ENCODE measurements at places on chromosomes 11 and 22. TPM values are rescaled to one million over a fixed set of nuclear protein-coding genes. Genes with fewer than 3 reads are reported as not detected.

GRCh38 chr11:132030896-132031295 lies 660.5 kb downstream of the NTM start:
- DNase-seq: no peak

GRCh38 chr11:66595245-66595904 lies 2.4 kb downstream of the CCS start:
- DNase-seq: no peak

GRCh38 chr22:39530692-39531331 lies 1.7 kb downstream of the RPS19BP1 start:
- no peak for DNase-seq

- DNase-seq: no peak
Measured at GRCh38 chr11:72230764-72231365, 6.3 kb downstream of the INPPL1 start.

The NOX4 gene
- 7.9 TPM for total RNA-seq

- DNase-seq: no peak
Measured at GRCh38 chr11:2520736-2521035, 75.9 kb downstream of the KCNQ1 start.

The SCGB1C1 gene
- not detected for total RNA-seq

The P4HA3 gene
- 0.17 TPM for total RNA-seq

- no peak for DNase-seq
Measured at GRCh38 chr11:123434911-123435310, 4.8 kb downstream of the GRAMD1B start.

The NUDT22 gene
- total RNA-seq: 48.2 TPM

The KCNJ4 gene
- 2.2 TPM for total RNA-seq

The PIM3 gene
- 19.0 TPM for total RNA-seq

DNA sequence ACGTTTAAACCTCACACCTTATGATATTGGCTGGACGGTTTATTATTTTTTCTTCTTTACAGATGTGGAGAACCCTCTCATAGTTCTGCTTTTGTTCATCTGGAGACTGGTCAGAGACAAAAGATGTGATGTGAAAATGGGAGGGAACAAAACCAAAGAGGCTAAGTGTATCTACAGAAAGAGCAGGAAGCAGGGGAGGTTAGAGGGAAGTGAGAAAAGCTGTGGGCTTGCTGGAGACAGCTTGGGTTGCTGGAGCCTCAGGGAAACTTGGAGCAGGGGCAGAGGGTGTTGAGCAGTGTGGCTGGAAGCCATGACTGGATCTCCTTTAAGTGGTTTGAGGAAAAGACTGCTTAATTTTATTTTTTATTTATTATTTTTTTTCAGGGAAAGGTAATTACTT lies 79.0 kb upstream of the SNX19 start:
- no peak for DNase-seq

The PRG2 gene
- not detected for total RNA-seq

GRCh38 chr11:37280200-37280599 lies 682.2 kb upstream of the RAG2 start:
- no peak for DNase-seq

DNA sequence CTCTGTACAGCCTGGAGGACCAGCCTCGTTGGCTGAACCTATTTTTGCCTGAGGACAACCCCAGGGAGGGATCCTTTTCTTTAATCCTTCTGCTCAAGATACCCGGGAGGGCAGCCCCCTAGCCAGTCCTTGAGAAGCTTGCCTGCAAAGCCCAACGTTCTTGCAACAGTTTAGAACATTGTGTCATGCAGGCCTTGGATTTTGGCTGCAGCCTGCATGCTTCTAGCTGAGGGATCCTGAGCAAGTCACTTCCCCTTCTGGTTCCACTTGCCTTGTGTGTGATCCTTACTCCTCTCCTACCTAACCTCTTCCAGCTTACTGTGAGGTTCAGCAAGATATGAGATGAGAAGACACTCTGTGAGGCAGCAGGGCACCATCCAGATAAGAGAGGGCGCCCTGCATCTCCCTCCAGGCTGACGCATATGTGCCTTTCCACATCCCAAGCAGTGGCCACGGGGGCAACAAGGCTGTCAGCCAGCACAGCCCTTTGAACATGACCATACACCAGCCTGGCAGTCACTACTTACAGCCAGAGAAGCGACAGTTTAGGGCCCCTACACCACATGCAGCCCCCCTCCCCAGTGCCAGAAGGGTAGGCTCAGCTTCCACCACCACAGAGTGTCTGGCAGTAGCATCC lies 76.1 kb downstream of the C11orf58 start:
- DNase-seq: no peak

- no peak for DNase-seq
Measured at GRCh38 chr11:113728814-113729213, 22.7 kb upstream of the TMPRSS5 start.

- DNase-seq: no peak
Measured at GRCh38 chr11:76510060-76511047, 65.5 kb downstream of the EMSY start.

DNA sequence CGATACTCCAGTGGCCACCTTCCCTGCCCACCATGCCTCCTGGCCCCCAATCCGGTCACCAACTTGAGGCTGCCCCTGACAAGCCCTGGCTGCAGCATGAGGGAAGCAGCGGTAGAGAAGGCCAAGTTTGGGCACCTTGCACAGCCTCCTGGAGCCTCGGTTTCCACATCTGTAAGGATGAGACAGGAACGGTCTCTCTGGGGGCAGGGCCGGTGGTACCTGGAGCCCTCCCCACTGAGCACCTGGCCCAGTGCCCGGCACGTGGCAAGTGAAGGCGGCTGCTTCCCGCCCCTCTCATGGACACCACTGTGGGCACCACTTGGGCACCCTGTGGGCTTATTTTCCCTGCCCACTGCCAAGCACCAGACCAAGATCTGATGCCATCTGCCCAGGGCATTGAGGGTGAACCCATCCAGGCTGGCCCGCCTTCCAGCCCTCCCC lies 77.8 kb downstream of the CDKN1C start:
- DNase-seq: peak; percentile 6

The LSP1 gene
- not detected for total RNA-seq

The GGTLC2 gene
- total RNA-seq: not detected

- DNase-seq: no peak
Measured at GRCh38 chr11:132256528-132257279, 886.3 kb downstream of the NTM start.

Measured in progenitor cell of endocrine pancreas (in vitro differentiated cells).